Left lung (tissue), 14 donors: ENCODE measurements at places on chromosomes 16 and 17. TPM values are rescaled to one million over a fixed set of nuclear protein-coding genes. Genes with fewer than 3 reads are reported as not detected.

DNA sequence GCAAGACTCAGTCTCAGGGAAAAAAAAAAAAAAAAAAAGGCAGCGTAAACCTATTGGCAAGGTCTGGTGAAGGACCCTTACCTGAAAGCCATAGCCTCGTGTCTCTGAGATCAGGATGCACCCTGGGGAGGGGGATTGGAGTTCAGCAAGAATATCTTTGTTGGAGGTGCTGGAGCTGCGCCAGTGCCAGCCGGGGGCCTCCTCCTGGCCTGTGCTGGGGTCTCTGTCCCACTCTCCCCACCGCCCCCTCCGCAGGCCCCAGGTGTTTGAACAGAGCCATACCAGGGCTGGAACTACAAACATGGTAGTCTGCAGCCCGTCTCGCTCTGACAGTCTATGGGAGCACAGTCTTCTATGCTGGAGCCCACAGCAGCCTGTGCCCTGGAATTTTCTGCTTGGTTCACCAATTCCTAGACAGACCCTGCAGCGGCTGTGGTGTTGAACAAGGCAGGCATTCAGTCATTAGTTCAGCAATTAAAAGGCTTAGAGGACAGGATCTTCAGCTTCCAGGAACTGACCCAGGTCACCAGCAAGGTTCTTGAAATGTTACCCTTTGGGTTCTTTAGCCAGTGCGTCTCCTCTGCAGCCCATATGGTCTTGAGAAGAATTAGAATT, 42.2 kb upstream of the KIFC3 start:
- DNase-seq: no peak

DNA sequence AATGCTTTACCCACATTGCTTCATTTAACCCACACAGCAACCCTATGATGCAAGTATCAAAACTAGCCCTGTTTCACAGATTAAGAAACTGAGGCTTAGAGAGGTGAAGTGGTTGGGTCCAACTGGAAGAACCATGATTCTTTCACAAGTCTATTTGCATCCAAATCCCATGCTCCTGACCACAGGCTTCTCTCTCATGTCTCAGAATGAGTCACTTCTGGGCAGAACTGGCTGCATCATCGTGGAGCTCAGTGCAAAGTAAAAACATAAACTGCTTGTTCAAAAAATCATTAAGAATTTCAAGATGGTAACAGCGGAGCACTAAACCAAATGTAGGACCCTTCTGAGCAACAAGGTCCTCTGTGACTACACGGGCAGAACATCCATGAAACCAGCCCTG, 20.2 kb upstream of the CES1 start:
- no peak for DNase-seq

DNA sequence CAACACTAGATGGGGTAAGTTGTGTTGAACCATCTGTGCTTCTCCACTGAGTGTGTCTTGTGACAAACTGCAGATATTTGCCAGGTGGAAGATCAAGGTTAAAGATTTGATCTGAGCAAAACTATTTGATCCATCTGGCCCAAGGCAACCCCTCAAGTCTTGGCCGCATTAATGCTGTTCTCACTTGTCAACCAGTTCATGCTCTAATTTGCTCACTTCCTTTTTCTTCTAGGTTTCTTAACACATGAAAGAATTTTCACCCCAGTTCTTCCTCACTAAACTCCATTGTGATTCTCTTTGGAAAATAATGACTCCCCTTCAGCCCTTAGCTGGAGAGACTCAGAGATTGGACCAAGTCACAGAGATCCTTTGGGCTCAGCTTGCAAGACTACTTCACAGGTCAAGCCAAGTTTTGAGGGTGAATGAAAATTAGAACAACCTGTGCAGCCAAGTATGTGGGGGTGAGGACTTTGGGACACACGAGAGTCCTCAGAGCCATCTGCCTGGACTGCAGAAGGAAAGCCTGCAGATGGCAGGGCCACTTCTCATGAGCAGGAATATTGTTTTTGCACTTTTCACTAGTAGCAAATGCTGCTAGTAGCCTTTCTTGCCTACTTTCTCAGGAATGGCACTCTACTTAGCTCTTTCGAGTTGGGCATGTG, 166.5 kb downstream of the AXIN2 start:
- DNase-seq: no peak

DNA sequence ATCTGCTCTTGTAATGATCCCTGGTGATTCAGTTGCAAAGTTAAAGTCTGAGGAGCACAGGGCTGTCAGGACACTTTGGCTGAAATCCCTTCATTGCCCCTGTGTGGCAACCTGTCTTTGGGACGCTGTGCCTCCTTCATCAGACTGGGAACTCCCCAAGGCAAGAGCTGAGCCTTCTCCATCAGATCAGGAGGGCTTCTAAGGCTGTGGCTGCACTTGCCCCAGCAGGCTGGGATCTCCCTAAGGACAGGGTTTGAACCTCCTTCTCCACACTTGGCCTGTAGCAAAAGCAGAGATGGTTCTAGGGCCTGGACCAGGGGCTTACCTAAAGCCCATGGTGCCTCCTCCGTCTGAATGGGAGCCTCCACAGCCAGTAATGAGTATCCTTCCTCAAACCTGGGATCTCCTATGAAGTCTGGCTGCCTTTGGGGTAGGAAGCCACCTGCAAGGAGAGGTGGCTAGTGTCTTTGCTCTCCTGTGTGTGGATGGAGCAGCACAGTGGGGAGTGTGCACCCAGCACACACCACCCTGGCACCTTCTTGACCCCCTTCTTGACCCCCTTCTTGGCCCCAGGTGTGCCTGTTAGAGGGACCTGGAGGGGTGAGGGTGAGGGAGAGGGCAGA, 79.0 kb upstream of the NKD1 start:
- no peak for DNase-seq

DNA sequence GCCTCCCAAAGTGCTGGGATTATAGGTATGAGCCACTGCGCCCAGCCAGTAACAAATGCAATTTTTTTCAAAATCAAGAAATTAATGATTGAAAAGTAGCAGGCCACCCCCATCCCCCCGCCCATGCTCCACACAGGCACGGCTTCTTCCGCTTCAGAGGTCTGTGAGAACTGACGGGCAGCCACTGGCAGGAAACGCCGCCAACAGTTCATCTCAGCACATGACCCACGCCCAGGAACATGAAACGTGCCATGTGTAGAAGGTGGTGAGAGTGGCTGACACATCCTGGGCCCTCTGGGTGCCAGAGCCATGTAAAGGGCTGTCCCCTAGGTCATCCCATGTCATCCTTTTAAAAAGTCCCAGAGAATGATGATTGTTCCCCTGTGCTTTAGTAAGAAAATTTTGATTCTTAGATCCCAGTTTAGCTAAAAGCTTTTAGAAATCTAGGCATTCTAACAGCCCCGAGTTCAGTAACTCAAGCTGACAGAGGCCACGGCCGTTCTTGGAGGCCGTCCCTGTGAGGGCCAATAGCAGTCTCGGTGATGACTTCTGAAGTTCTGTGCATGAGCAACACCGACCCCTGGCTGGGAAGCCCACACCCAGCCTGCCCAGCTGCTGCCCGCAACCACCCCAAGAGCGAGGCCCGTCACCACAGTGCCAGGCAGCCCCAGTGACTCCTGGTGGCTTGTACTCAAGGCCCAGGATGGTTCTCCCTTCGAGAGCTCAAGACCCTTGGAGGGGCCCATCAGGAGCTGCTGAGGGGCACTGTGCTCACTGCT, 52.1 kb downstream of the KLHDC4 start:
- no peak for DNase-seq

The FOXC2 gene
- polyA plus RNA-seq: 1.0 TPM

The MRC2 gene
- 104 TPM for polyA plus RNA-seq

- no peak for DNase-seq
These were observed 69.4 kb downstream of the MRC2 start for GRCh38 chr17:62696726-62697490.

The KRT12 gene
- polyA plus RNA-seq: not detected

The TNFSF13 gene
- polyA plus RNA-seq: 21.9 TPM
